ENCODE measurements at places on chromosomes 5 and 9.

- no peak for DNase-seq
Observed at GRCh38 chr5:157113002-157113401, 4.2 kb upstream of the HAVCR2 start.

DNA sequence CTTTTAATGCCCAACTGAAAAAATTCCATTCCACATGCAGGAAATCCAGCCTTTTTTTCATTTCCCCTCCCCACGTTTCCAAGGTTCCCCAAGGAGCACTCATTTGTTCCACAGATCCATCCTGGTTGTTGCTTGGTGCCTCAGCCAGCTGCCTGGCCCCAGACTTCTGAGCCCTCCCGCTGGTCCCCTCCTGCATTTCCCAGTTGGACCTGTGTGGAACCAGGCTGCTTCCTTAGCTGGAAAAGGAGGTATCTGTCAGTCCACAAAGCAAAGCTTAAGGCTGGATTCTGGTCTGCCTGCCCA, 44.8 kb downstream of the ANGPTL2 start:
- DNase-seq = no peak

DNA sequence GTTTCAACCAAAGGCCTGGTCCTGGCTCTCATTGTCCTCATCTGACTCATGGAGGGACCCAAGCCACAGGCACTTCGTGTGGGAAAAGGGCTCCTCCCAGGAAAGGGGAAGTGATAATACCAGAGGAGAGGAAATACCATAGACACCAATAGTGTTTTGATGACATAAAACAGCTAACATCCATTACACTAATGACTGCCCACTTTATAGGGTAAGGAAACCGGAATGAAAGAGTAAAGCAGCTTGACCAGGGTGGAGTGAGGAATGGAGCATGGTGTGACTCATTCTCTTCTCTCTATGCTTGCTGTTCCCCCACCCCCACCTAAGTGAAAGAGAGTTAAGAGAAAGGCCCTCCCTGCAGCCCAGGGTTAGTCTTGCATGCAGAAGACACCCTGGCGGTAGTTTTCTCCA, 67.4 kb upstream of the HRH2 start:
- DNase-seq = no peak

- DNase-seq = no peak
Observed at GRCh38 chr5:76697670-76698069, 18.3 kb upstream of the F2R start.

DNA sequence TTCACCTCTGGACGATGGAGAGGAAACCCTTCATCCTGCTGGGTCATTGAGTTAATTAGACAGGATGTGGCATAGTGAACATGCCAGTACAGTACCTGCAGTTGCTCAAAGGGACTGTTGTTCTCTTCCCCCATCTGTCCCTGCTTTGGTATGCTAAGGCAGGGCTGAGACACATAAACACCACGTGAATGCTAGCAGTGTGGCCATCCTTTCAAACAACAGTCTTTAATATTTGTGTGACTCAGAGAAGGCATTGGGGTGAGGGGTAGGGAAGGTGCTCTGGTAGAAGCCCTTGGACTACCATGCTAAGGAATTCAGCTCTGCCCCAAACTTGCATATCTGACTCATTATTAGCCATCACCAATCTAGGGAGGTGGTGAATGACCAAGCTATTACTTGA, 180.2 kb upstream of the ZNF618 start:
- DNase-seq = no peak

GRCh38 chr9:107350443-107350842, 67.4 kb downstream of the RAD23B start:
- no peak for DNase-seq

GRCh38 chr5:78591138-78591612, 57.4 kb downstream of the LHFPL2 start:
- no peak for DNase-seq

- no peak for DNase-seq
Observed at GRCh38 chr5:116478491-116478890, 96.1 kb downstream of the SEMA6A start.

GRCh38 chr5:37424441-37424840, 45.3 kb downstream of the WDR70 start:
- DNase-seq = no peak

DNA sequence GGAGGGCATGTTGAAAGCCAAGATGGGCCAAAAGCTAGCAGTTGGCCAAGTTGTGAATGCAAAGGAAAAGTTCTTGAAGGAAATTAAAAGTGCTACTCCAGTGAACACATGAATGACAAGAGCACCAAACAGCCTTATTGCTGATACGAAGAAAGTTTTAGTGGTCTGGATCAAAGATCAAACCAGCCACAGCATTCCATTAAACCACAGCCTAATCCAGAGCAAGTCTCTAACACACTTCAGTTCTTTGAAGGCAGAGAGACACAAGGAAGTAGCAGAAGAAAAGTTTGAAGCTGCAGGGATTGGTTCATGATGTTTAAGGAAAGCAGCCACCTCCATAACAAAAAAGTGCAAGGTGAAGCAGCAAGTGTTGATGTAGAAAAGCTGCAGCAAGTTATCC, 71.6 kb downstream of the ERCC6L2 start:
- no peak for DNase-seq

DNA sequence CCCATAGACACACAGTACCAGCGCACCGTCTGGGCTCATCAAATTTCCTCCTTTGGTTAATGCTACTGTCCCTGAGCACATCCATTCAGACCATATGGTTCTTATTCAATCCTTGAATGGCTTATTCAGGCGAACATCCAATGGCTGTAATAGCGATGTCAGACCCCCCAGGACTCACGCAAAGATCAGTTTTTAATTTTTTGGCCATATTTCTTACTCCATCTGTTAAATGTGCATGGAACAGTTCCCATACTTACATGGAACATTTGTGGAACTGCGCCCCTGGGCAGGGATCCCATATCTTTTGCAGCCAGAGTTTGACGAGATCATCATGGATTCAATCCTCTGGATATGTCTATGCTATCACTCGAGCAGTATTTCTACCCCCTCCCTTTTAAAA, 213.2 kb downstream of the ADAMTS6 start:
- no peak for DNase-seq

DNA sequence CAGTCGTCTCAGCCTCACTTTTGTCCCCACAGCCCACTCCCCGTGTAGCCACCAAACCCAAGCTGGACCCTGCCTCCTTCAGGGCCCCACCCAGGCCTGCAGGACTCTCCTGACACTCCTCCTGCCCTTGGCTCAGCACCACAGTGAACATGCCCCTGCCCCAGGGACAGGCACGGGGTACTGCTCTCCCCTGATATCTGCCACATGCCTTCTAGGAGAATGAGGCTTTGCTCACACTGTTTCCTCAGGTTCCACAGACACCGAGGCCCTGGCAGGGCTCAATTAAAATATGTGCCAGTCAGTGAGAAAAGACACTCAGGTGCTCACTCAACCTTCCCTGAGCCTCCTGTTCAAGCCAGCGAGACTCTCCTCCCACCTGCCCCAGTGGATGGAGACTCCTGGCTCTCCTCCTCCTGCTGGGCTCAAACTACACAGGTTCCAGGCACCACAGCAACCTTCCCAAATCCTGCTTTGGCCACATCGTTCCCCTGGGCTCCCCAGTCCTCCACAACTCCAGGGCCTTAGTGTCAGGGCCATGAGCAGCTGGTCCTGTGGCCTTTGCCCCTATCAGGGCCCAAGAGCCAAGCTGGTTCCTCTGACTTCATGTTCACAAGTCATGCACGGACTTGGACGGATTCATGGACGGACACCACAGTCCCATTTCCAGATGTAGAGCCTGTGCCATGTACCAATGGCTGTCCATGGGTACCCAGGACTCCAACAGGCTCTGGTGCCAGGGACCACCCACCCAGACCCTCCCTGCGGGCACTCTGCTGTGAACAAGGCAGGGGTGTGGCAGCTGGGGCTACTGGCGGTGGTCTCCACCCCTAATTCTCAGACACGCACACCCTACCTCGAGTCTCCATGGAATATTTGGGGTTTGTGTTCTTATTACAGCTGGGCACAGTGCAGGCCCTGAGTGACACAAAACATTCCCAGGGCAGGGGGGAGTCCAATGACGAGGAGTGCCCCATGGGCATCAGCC, 36.6 kb downstream of the BICD2 start:
- no peak for DNase-seq

- no peak for DNase-seq
Observed at GRCh38 chr5:93512799-93513198, 68.2 kb downstream of the NR2F1-AS1 start.

DNA sequence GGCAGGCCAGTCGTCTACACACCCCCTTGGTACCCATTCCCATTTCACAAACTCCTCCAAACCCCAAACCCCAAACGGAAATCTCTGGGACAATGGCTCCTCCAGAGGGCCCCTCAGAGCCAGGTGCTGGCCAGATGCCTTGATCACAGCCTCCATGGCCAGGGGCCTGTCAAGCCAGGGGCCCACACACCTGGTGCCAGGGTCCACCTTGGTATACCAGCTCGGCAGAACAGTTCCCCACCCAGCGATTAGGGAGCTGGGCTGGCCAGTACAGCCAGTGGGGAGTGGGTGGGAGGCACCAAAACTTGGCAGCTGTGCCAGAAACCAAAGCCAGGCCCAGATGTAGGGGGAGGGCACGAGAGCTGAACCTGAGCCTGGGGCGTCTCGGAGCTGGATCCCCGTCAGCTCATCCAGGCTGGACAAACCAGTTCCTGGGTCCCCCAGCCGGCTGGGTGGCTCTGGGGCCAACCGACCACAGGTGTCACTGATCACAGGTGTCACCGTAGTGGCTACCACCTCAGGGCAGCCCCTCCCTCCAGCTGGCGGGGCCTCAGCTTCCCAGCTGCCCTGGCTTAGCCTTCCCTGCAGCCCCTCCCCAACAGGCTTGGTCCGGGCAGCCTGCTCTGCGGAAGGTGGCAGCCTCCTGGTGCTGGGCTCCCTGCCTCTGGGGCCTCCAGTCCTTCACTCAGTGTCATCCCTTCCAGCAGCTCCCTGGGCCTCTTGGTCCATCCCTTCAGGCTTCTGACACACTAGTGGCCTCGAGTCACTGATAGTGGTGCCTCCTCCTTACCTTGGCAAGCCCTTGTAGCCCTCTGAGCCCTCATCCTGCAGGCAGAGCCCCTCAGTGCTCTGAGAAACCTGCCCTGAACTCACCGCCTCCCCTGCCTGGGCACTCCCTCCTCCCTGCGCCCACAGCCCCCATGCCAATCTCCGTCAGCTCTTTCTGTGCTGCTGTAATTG, 6.6 kb upstream of the RMND5B start:
- DNase-seq = no peak

DNA sequence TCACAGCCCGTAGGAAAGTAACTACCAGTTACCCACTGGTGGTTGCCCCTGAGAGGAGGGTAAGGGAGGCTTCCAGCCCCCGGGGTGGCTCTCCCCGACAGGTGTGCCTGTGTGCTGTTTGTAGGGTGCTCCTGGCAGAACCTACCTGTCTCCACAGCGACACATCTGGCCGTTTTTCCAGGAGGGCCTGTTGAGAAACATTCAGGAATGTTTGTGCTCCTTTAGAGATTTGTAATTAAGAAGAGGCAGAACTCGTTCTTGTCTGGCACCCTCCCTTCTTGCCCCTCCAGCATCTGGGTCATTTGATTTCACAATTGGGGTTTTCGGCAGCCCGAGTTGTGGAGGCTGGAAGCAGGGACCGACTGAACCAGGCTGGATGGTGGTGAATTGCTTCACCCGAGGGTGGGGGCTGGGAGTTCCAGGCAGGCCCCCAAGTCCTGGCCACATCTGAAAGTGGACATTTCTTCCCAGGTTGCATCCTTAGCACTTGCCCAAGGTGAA, 74.2 kb downstream of the WWC1 start:
- no peak for DNase-seq

GRCh38 chr5:145835848-145836239, 702 bp upstream of the PRELID2 start:
- DNase-seq = no peak

DNA sequence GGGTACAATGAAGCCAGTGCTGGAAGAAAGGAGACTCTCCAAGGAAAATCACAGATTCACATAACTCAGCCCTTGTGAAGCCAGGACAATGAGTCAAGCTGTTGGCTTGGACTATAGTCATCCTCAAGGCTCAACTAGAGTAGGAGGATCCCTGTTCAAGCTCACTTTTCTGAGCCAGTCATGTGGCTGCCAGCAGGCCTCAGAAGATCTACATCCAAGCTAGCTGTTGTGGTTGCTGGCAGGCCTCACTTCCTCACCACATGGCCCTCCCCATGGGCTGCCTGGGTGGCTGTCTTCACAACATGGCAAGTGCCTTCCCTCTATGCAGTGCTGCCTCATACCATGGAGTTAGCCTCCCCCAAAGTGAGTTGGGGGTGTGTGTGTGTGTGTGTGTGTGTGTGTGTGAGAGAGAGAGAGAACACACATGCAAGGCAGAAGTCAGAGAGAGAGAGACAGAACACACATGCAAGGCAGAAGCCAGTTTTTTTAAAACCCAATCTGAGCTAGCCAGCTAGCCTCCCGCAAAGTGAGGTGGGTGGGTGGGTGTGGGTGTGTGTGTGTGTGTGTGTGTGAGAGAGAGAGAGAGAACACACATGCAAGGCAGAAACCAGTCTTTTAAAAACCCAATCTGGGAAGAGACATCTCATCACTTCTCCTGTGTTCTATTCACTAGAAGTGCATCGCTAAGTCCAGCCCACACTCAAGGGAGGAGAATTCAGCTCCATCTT, 17.1 kb downstream of the SCAI start:
- no peak for DNase-seq

GRCh38 chr9:270657-271237, 56.1 kb downstream of the DOCK8 start:
- DNase-seq = no peak

- DNase-seq = no peak
Observed at GRCh38 chr9:135583688-135584011, 22.1 kb downstream of the PAEP start.

- no peak for DNase-seq
Observed at GRCh38 chr5:10552183-10553143, 11.4 kb upstream of the ANKRD33B start.
